A549 treated with RU486 at 1 μM for 4 hours (cell line): ENCODE measurements at places on chromosomes 5 and 9. TPM values are rescaled to one million over a fixed set of nuclear protein-coding genes. Genes with fewer than 3 reads are reported as not detected.

LRRC19 gene
- total RNA-seq = not detected in 5 replicates

PDE6A gene
- 0.07 to 0.18 TPM (median 0.12 TPM) in 5 replicates for total RNA-seq

CAVIN4 gene
- 0.26 to 0.56 TPM (median 0.54 TPM) in 5 replicates for total RNA-seq

TAF7 gene
- 53.0 to 78.7 TPM (median 74.4 TPM) in 5 replicates for total RNA-seq

ALDH7A1 gene
- total RNA-seq = 66.5 to 75.8 TPM (median 70.2 TPM) in 5 replicates

SYK gene
- total RNA-seq = 0.02 to 0.25 TPM (median 0.04 TPM) in 3 of 5 replicates, not detected in the others

PIGO gene
- total RNA-seq = 34.3 to 51.9 TPM (median 49.7 TPM) in 5 replicates

PHF24 gene
- 0.12 to 0.31 TPM (median 0.20 TPM) in 4 of 5 replicates, not detected in the other for total RNA-seq

OLFM1 gene
- total RNA-seq = 8.9 to 10.1 TPM (median 9.9 TPM) in 5 replicates

IL13 gene
- 0.07 to 0.24 TPM in 2 of 5 replicates, not detected in the others for total RNA-seq

IL9 gene
- not detected in 5 replicates for total RNA-seq

LCN2 gene
- 2.1 to 6.6 TPM (median 3.2 TPM) in 5 replicates for total RNA-seq

OR13C2 gene
- not detected in 5 replicates for total RNA-seq

ZFP2 gene
- not detected in 5 replicates for total RNA-seq

CCDC171 gene
- 0.15 to 0.51 TPM (median 0.44 TPM) in 5 replicates for total RNA-seq

DOCK8 gene
- total RNA-seq = 0.21 to 0.72 TPM (median 0.31 TPM) in 5 replicates

PTPN3 gene
- total RNA-seq = 13.6 to 20.8 TPM (median 15.0 TPM) in 5 replicates

KIAA0825 gene
- total RNA-seq = 0.16 to 0.64 TPM (median 0.35 TPM) in 5 replicates

NEUROG1 gene
- total RNA-seq = not detected in 5 replicates

FAT2 gene
- 0.01 to 0.02 TPM in 2 of 5 replicates, not detected in the others for total RNA-seq

PPP2R2B gene
- total RNA-seq = 0.07 to 0.37 TPM (median 0.12 TPM) in 5 replicates

CDH9 gene
- not detected in 5 replicates for total RNA-seq

EPB41L4B gene
- 7.4 to 11.4 TPM (median 10.8 TPM) in 5 replicates for total RNA-seq

SPACA9 gene
- 3.1 to 5.4 TPM (median 4.8 TPM) in 5 replicates for total RNA-seq

DMGDH gene
- total RNA-seq = not detected in 5 replicates

PKD2L2 gene
- total RNA-seq = not detected in 5 replicates

EGR1 gene
- total RNA-seq = 9.3 to 15.3 TPM (median 11.8 TPM) in 5 replicates

NOP16 gene
- 122 to 165 TPM (median 125 TPM) in 5 replicates for total RNA-seq

SPATA31A3 gene
- total RNA-seq = not detected in 5 replicates

RORB gene
- not detected in 5 replicates for total RNA-seq

NPR3 gene
- total RNA-seq = 14.8 to 22.0 TPM (median 20.2 TPM) in 5 replicates

SOX30 gene
- 0.06 to 0.09 TPM in 2 of 5 replicates, not detected in the others for total RNA-seq

SLC9A3 gene
- total RNA-seq = 2.1 to 2.9 TPM (median 2.4 TPM) in 5 replicates

LRRC26 gene
- 0.50 to 1.9 TPM (median 1.9 TPM) in 5 replicates for total RNA-seq

MACIR gene
- 16.3 to 21.4 TPM (median 20.2 TPM) in 5 replicates for total RNA-seq

SV2C gene
- 0.02 TPM in 1 of 5 replicates, not detected in the others for total RNA-seq

UBQLN1 gene
- 106 to 120 TPM (median 113 TPM) in 5 replicates for total RNA-seq

C5orf58 gene
- total RNA-seq = not detected in 5 replicates

TXNDC8 gene
- not detected in 5 replicates for total RNA-seq

SKP2 gene
- 17.0 to 22.7 TPM (median 19.0 TPM) in 5 replicates for total RNA-seq

SAXO1 gene
- not detected in 5 replicates for total RNA-seq

OMD gene
- total RNA-seq = not detected in 5 replicates

GABRA1 gene
- not detected in 5 replicates for total RNA-seq

HAVCR1 gene
- total RNA-seq = 26.0 to 44.9 TPM (median 35.2 TPM) in 5 replicates

C9 gene
- total RNA-seq = not detected in 5 replicates

KCNV2 gene
- total RNA-seq = not detected in 5 replicates

CMBL gene
- 19.9 to 24.5 TPM (median 22.9 TPM) in 5 replicates for total RNA-seq

EQTN gene
- not detected in 5 replicates for total RNA-seq

C5 gene
- total RNA-seq = 8.3 to 15.6 TPM (median 13.0 TPM) in 5 replicates

COL5A1 gene
- 28.6 to 57.4 TPM (median 47.8 TPM) in 5 replicates for total RNA-seq

CCDC183 gene
- total RNA-seq = 0.28 to 0.49 TPM (median 0.32 TPM) in 5 replicates

PCDHGA5 gene
- total RNA-seq = 0.07 to 0.30 TPM (median 0.13 TPM) in 5 replicates

PAEP gene
- total RNA-seq = 0.25 to 0.66 TPM (median 0.30 TPM) in 3 of 5 replicates, not detected in the others

C1QTNF2 gene
- 0.10 to 0.13 TPM (median 0.11 TPM) in 3 of 5 replicates, not detected in the others for total RNA-seq
